ENCODE measurements at places on chromosomes 7 and 10.

- DNase-seq: no peak
These were observed 35.5 kb upstream of the FOXL3 start for GRCh38 chr7:254337-255037.

DNA sequence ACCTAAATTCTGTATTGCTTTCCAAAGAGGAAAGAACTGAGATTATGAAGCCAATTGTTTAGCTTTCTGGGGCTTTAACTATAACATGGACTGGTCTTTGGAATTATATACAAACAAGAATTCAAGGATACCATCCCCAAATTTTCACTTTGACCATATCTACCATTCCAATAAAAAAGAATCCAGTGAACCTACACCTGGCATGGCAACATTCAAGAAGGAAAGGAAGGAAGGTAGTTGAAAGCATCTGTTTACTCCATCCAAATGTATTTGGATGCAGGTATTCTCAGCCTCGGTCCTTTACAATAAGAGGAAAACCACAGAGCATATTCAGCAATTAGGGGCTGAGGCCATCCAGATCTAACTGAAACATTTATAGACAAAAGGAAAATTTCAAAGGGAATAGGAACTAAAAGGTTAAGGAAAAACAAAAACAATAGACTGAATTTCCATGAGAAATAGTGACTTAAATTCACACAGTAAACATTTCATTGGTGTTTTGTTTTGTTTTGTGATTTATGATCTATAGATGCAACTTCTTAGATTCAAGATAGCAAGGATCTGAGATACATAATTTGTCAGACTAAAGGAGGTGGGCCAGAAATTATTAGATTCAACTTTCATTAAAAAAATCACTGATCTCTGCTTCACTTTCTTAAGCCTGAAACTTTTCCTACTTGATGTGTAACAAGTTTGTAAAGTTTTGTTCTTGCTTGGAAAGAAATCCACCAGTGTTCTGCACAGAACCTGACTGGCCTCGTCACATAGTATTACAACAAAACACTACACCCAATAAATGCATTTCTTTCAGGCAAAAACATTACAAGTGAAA is 12.7 kb downstream of the SKIDA1 start:
- no peak for DNase-seq

DNA sequence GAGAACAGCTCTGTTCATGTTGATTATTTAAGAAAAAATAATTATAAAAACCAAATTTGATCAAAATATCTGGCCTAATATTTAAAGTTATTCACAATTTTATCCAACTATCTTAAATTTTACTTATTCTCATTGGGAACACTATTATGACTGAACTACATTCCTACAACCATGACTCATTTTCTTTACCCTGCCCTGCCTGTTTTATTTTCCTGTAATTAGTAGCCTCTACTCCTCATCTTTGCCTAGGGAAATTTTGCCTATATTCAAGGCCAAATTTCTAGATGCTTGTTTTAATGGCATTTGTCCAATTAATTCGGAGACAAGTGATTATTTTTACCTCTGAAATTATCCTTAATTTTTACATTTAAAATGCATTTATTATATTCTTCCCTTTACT is 289.7 kb upstream of the TMEM229A start:
- DNase-seq: no peak

DNA sequence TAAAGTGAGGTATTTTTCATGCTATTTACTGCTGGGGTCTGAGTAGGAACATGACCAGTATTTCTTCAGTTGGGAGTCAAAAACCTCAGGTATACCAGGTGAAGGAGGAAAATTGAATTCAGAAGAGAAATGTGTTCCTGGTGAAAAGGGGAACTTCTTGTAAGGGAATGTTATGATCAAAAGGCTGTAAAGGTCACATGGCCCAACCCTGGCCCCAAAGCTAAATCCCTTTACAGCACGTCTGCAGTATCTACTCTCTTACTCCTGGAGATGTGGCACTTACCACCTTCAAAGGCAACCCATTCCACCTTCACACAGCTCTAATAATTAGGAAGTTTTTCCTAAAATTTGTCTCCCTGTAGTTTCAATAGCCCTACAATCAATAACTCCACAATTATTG is 15.2 kb downstream of the PIK3AP1 start:
- DNase-seq: no peak

GRCh38 chr7:155469311-155470185 is 11.6 kb downstream of the EN2 start:
- no peak for DNase-seq

DNA sequence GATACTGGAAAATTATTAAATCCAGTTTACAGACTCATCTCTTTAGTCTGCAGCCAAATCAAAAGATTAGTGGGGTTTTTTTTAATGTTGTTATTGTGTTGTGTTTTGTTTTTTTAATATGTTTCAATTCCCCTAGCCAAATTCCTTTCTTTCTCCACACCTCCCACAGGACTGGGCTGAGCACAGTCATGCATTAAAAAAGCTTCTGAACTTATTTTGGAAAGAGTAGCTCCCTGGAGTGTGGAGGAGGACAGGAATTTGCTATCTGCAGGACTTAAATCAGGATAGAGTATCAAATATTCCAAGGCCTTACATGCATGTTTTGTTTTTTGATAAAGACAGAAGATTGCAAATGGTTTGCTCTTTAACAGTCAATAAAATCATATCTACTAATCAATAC is 90.7 kb downstream of the GNAI1 start:
- no peak for DNase-seq

- DNase-seq: no peak
These were observed 19.9 kb upstream of the PCGF5 start for GRCh38 chr10:91200314-91201212.

DNA sequence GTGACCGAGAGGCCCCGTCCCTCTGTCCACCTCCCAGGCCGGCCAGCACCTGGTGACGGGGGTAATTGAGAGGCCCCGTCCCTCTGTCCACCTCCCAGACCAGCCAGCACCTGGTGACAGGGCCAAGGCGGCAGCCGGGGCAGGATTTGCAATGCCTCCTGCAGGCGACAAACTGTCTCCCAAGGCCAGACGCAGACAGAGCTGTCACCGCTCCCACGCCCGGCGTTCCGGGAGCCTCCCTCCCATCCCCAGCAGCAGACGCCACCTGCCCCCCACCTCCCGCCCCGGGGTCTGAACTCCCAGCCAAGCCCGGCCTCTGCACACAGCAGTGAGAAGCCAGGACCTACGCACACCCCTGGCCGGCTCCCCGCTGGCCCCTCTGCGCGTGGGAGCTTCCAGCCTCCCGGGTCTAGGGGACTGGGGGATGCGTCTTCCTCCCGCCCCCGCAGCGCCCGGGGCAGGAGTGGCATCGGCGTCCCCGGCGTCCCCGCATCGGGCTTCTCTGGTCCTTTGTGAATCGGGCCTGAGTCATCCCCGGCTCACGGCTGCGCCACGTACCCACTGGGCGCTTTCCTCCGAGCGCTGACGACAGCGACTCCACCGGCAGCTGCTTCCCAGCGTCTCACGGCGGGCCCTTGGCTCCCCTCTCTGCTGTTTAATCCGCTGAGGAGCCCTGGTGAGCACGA is 95.1 kb upstream of the DIP2C start:
- DNase-seq: peak; percentile 59

DNA sequence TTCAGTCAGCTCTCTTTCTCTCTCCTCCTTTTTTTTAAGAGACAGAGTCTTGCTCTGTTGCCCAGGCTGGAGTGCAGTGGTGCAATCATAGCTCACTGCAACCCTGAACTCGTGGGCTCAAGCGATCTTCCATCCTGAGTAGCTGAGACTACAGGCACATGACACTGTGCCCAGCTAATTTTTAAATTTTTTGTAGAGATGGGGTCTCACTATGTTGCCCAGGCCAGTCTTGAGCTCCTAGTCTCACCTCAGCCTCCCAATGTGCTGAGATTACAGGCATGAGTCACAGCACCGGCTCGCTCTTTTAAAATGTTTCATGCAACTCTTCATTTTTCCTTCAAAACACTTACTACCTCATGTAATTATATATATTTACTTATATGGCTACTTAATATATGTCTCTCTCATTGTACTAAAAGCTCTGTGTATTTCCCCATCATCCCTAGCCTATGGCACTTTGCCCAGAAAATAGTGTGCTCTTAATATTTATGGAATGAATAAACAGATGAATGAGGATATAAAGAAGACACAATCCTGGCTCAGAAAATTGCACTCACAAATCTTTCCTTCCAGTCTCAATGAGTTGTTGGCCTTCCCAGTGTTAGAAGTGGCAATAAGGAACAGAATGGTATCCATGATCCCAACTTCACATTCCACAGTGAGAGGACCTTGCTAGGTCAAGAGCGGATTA is 33.9 kb downstream of the EBLN1 start:
- no peak for DNase-seq
